ENCODE measurements at places on chromosomes 13 and 19.

GRCh38 chr13:114058051-114058867 is 74.2 kb downstream of the RASA3 start:
- no peak for DNase-seq

DNA sequence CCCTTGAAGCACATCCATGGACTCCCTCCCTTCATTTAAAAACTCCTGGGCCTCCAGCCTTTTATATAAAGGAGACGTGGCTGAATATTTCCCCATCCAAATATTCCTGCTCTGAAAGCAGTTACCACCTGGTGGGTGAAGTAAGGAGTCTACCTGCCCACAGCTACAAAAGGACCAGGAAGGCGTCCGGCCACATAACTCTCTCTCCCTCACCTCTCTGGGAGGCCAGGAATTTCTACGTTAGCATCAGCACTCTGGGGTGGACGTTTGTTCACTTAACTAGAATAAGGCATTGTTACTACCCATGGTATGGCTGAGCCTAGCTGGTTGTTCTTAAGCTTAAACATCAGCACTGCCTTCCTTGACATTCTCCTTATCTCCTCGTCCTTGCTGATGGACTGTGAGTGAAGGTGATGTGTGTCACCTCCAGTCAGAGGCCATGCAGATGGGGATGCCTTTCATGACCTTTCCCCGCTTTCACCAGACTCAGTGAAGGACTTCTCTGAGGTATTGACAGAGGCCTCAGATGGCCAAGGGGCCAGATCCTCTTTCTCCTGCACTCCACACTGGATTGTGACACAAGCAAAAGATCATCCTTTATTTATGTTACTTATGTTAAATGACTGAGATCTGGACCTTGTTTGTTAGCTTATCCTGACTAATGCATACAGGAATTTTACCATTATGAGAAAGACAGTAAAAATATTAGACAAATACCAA is 22.2 kb upstream of the KPNA3 start:
- DNase-seq = no peak

GRCh38 chr13:94966422-94966955 is 254.1 kb upstream of the SOX21 start:
- no peak for DNase-seq

DNA sequence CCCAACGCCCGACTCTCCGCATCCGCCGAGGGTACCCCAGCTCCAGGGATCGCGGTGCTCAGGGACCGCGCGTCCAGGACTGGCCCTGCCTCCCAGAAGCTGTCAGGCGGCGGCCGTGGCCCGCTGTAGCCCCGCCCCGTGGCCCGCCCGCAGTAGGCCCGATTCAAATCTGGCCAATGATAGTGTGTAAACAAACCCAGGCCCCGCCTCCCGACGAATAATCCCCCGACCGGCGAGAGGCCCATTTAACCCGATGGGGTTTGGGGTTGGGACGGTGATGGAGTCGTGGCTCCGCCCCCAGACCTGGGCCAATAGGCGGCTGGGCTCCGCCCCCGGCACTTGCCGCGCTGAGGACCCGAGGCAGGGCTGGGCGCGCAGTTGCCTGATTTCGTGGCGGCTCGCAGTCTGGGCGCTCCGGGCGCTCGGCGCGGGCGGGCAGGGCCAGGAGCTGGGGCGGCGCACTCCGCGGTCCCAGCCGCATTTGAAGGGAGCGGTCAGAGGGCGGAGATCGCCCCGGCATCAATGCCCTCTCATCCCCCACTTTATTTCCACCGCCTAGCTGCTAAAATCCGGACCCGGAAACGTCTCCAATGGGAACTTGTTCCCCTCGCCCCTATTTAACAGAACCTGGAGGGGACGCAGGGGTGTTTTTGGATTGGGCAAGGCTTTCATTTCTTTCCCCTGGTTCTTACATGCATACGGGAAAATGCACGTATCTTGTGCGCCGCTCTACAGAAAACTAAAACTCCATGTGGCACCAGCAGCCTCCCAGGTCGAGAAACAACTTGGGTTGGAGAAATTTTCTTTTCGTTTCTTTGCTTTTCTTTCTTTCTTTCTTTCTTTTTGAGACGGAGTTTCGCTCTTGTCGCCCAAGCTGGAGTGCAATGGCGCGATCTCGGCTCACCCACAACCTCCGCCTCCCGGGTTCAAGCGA is 8.4 kb upstream of the BICRA start:
- DNase-seq = peak; percentile 86
